ENCODE measurements at places on chromosomes 5 and 9.

- DNase-seq: no peak
Measured at GRCh38 chr5:14399054-14399692, 182.4 kb upstream of the OTULINL start.

GRCh38 chr5:55226934-55227663 lies at the start of gene MCIDAS:
TSS of gene MCIDAS (minus strand) at chr5:55227315. CDS start at chr5:55227138, 177 bp downstream.
- peak; percentile 77 for DNase-seq

GRCh38 chr5:68432682-68433081 lies 217.1 kb downstream of the PIK3R1 start:
- DNase-seq: no peak

GRCh38 chr9:110521206-110521605 lies 58.3 kb downstream of the SVEP1 start:
- DNase-seq: no peak

DNA sequence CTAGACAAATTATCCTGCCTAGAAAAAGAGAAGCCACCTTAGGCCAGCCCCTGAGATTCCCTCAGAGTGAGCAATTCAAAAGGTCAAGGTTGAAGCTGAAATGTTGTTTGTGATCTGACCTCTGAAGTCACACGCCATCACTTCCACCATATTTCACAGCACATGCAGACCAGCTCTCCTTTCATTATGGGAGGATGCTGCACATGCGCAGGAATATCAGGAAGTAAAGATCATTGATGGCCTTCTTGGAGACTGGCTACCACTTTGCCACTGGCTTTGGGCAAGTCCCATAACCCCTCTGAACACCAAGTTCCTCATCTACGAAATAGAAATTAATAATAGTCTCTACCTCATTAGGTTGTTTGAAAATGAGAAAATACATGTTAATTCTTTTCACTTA lies 39.5 kb downstream of the CDO1 start:
- DNase-seq: no peak

GRCh38 chr9:92187390-92187789 lies 72.2 kb upstream of the SPTLC1 start:
- DNase-seq: no peak

GRCh38 chr5:149456597-149457392 lies 77.7 kb upstream of the IL17B start:
- DNase-seq: no peak

- no peak for DNase-seq
Measured at GRCh38 chr5:43643327-43643726, 40.3 kb downstream of the NNT start.

GRCh38 chr9:113947941-113948340 lies 71.8 kb downstream of the ZNF618 start:
- DNase-seq: no peak

DNA sequence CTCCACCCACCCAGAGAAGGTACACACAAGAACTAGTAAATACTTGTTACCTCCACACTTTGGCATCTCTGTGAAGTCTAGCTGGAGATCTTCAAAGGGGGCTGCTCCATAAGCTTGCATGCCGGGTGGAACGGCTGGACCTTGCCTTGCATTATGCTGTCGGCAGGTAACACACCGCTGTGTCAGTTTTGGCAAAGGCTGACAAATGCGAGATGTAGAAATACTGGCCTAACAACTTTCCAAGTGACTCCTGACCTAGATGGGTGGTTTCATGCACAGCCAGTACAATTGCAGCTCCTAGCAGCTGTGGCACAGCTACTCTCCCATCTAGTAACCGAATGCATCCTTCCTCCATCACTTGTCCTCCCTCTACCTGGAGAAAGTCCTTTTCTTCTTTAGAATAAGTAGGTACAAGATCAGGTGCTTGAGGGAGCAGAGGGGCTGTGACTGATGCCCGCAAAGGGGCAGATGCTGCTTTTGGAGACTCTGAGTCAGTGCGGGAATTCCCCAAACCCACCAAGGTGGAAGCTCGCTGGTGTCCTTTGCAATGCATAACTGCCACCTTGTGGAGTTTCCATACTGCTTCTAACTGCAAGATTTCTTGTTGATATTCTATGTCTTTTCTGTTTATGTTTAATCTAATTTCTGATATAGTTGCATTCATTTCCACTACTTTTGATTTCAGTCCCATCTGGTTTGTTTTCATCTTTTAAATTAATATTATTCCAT lies 78.4 kb downstream of the TMEM161B start:
- no peak for DNase-seq

DNA sequence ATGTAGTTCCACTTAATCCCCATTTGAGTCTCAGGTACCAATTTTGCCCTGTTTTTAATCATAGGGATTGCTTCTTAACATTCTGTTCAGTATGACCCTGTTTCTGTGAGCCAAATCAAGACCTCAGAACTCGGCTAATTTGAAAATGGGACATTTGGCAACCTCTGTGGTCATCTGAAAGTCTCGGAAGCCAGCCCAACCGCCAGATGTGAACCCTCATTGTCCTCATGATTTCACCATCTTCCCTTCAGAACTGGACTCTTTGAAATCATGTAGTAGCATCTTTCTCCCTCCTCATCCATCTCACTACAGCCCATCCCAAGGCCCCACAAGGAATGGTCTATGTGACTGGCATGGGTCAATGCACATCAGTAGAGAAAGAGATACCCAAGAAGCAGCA lies 88.9 kb downstream of the S1PR3 start:
- DNase-seq: no peak

- DNase-seq: no peak
Measured at GRCh38 chr9:89273528-89274279, 37.3 kb upstream of the CKS2 start.

- no peak for DNase-seq
Measured at GRCh38 chr5:56466136-56466816, 233.1 kb upstream of the ANKRD55 start.

GRCh38 chr9:127452691-127453090 lies 1.4 kb downstream of the LRSAM1 start:
- DNase-seq: no peak

DNA sequence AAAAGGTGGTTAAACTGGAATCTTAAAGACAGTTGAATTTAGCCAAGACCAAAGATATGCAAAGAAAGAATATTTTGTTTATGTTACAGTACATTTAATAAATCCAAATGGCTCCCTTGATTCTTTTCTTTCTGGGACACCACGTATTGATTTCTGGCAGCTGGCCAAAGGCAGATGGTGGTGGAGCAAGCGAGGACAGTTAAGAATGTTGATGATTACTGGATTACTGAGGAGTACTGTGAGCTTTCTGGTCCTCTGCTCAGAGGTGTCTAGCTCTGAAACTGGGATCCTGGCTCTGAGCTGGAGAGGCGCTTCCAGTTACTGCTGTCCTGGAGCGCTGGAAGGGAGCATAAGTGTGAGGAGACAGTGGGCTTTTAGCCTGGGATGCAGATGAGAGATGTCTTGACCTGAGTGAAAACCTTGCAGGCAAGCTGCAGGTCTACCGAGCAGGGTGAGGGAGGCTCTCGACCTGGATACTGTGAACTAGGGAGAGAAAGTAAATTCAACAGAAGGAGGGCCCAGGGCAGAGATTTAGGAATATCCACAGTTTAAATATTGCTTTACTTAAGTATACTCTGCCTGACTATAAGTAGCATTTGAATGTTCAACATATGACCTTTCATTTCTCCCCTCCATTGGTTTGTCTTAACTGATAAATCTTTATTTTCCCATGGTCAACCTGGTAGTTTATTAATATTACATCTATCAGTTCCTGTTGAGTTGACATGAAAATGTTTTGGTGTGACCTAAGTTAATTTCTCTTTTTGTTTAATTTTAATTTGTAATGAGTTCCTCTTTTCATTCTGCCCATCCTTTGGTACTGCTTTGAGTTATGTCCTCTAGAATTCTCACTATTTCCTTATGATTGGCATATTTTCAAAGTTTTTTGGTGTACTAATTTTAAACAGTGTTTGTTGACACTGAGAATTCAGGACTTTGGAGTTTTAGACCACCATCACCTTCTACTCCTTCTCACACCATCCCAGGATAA lies 3.7 kb downstream of the SYK start:
- DNase-seq: no peak

DNA sequence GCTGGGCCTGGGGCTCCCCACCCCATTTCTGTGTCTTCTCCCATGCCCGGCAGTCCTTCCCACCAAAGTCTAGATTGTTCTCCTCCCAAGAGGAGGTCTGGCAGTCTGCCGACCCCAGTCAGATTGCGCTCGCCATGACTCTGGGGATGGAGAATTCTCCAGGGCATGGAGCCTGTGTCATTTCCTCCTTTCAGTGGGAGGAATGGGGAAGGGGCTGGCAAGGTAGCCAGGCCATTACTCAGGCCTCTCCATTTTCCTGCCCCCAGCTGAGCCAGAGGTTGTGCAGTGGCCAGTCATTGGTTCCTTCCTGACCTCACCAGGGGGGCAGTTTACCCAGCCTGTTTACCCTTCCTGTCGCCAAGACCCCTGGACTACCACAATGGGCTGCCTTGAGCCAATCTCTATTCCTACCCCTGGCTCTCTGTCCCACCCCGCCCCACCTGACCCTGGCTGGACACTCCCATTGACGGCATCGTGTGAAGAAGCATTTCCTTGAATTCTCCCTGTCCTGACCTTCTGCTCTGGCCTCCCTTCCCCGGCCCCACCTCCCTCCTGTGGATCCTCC lies 628 bp downstream of the SYNPO start:
- DNase-seq: no peak

DNA sequence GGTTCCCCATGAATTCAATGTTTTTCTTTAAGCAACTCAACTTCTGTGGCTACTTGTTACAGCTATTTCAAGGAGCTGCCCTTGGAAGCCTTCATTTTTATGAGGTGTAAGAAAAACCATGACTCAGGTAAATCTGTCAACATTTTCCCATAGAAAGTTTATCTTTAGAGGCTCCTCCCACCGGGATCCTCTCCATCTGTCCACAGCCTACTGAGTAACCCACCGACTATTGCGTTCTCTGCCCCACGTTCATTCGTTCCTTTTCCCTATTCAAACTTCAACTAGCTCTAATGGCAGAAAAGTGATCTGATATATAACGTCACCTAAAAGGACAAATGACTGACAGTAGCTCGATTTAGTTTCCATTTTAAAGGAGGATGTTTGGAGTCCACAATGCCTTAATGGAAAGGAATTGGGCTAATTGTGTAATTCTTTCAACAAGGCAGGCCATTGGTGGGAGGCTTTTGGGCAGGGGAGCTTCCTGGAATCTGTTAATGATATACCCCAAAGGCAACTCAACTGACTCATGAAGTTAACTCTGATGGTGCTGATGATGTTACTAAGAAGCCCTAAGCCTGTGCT lies 29.3 kb upstream of the NR3C1 start:
- DNase-seq: no peak

DNA sequence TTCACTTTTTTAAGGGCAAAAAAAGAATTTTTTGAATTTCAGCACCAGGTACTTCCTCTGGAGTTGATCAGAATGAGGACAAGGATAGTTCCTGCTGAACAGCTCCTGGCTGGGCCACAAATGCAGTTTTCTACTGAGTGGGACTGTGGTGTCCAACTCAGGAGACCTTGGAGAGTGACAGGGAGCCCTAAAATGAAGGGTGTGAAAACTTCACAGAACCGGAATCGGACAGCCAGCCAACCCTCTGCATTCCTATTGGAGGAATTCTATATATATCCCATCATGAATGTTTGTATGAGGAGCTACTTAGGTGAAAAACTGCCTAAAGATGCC lies 40.6 kb downstream of the ANKH start:
- DNase-seq: no peak

All from right kidney (tissue), 9 donors.